ENCODE measurements at places on chromosomes 3 and 15.

GRCh38 chr15:92112711-92113110 is 259.2 kb downstream of the SLCO3A1 start:
- DNase-seq, result no peak

- DNase-seq, result no peak
Measured at GRCh38 chr15:78368651-78369050, 28.5 kb downstream of the CRABP1 start.

- no peak for DNase-seq
Measured at GRCh38 chr15:76208786-76209424, 102.4 kb downstream of the ETFA start.

- no peak for DNase-seq
Measured at GRCh38 chr3:50236484-50237132, 604 bp downstream of the GNAI2 start.

DNA sequence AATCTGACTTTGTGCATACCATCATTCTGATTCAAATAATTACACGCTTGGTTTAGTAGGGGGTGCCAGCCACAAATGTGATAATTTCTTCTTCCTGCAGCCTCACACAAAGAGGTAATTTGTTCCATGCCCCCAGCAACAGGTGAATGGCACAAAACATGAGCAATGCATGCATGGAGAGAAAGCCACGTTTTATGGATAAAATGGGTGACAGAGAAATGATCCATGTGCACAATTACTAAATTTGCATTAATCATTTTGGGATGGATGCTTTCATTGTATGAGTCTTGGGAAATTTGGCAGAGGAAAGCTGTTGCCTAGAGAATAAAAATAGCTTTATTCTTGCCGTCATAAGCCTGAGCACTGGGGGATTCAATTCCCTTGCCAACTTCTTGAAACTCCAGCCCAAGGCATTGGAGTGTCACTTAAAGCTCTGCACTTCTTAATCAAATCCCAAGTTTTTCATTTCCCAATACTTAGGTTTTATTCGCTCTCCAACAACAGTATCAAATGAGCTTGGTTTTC is 411.6 kb downstream of the GBE1 start:
- no peak for DNase-seq

DNA sequence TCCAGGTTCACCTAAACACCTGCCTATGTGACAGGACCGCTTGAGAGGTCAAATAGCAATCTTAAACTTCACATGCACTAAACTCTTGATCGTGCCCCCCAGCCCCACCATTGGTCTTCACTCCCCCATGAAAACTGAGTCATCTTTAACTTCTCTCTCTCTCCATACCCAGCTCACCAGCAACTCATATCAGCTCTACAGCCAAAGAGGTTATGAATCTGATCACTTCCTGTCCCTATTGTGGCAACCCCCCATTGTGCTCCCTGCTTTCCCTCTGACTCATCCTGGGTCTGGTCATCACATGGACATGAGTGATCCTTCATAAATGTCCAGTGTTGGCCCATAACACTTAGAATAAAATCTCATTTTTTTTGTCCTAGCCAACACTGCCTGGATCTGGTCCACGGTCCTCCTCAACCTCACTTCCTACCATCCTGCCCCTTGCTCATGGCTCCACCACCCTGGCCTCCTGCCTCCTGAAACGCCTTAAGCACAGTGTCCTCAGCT is 103.4 kb upstream of the HACD2 start:
- no peak for DNase-seq

GRCh38 chr3:99637016-99637367 is 1.4 kb upstream of the COL8A1 start:
- DNase-seq, result peak; percentile 64

- DNase-seq, result no peak
Measured at GRCh38 chr15:23606226-23606625, 40.8 kb downstream of the MKRN3 start.

DNA sequence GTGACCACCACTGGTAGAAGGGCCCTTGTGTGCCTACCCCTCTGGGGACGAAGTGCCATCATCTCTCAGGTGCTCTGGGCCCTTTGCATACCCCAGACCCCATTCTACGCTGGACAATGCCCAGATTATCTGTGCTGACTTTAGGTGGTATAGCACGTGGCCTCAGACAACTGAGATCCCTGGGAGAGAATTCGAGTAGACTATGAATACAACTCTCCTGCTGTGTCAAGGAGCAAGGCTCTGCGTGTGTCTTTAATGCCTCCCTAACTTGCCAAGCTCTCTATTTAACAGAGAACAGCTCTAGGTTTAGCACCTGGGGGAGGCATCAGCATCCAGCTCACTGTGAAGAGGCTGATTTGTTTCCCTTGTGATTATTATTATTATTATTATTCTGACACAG is 29.1 kb downstream of the FAM3D start:
- no peak for DNase-seq

DNA sequence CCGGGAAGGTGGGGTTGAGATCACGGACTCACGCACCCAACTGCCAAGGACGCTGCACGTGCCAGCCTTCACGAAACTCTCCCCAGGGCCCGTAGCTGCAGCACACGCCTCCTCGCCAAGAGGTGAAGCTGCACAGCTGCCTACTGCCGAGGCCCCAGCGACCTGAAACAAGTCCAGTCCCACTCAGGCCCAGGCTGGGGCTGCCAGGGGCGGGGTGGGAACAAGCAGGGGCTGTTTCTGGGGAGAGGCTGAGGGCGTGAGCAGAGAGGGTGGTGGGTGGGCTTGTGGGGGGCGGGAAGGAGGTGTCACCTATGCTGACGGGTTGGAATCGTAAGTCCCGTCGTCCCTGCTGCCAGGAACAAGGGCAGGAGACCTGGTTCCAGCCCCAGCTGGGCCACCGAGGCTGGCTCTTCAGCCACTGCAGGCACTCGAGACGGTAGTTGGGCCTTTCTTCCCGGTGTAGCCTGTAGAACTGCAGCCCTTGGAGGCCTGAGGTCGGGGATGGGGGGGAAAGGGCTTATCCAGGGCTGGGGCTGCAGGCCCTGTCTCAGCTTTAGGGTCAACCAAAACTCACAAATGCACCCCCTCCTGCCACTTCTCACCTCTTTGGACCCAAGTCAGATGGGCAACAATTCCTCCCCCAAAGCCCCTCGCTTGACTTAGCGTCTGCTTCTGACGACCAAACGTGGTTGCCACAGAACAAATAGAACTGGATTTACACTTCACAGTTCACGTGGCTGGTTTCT is 44.4 kb downstream of the MUC20 start:
- DNase-seq, result no peak

DNA sequence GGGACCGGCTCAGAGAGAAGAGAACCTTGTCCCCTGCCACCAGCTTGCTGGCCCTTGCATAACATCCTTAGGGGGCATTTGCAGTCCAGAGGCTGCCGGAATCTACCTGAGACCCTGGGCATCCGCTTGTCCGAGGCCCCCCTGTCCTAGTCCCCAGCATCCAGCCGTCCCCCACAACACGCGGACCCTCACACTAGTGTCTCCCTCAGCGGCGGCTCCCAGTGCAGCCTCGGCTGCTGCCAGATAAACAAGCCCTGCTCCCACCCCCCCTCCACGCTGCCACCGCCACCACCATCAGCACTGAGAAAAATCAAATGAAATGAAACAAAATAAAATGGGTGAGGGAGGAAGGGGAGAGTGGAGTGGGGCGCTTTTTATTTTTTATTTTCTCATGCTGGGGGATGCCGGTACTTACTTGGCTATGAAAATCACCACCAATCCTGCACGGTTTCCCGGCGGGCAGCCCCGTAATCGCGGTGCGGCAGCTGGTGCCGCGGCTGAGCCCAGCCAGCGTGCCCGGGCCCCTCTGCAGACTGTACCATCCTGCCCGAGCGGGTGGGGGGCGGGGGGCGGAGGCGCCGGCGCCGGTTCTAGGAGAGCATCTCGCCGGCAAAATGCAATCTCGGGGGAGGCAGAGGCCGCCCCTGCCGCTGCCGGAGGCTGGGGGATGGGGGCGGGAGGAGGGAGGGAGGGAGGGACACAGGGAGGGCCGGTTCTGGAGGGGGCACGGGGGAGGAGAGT is at the start of gene ATP2B2:
Gene ATP2B2 (minus strand): TSS at position 537 of the 741 bp plus-strand sequence. CDS start 56,043 bp downstream, outside the sequence.
- peak; percentile 21 for DNase-seq

DNA sequence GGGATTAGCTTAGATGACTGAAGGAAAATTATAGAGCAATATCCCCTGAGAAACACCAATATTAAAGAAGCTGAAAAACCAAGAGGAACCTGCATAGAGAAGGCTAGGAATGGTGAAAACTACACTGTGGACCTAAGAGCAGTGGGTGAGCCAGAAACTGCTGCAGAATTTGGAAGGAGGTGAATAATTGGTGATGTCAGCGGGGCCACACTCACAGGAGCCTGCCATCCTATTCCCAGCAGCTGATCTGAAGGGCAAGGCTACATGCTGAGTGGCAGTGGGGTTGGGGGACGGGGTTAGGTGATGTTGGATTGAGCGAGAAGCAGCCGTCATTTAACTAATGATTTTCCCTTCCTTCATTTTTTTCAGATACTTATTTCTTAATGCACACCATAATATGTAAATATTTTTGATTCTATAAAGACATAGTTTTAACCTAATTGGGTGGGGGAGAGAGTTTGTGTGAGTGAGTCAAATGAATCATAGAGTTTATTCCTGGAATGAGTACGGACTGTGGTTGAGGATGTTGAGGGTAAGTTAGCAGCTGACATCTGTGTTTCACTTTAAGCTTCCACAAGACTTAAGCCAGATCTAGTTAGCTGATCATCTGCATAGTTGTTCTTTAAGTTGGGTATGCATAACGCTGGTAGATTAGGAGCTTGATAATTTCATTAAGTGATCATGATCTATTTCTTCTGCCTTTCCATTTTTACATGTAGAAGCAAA is 222.8 kb downstream of the PTPRG start:
- DNase-seq, result no peak

DNA sequence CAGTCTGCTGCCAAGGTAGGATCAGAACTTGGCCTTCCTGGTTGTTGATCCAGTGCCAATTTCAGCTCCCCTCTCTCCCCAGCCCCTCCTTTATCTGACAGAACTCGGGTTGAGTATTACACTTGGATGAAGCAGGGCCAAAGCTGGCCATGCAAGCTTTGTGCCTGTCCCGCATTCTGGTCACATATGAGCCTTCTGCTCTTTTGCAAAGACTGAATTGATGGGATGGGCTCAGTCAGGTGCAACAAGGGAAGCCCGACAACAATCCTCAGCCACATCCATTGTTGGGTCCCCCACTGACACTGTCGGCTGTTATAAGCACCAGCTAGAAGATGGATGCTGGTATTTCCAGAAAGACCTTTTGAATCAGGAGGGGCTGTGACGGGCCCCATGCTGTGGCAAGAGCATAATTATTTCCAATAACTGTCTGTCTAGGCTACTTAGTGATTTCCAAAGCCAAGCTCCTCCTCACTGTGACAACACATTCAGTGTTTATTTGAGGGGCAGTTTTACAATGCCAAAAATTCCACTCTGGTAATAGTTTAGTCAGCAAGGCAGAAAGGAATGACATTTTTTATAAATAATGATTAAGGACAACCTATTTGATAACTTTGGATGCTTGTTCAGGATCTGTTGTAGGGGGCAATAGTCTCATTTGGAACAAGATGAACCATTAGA is 146.8 kb upstream of the FRMD4B start:
- no peak for DNase-seq

GRCh38 chr15:29124581-29125381 is 144.8 kb downstream of the NSMCE3 start:
- peak; percentile 62 for DNase-seq

GRCh38 chr3:154040283-154040682 is 80.9 kb upstream of the ARHGEF26 start:
- no peak for DNase-seq

DNA sequence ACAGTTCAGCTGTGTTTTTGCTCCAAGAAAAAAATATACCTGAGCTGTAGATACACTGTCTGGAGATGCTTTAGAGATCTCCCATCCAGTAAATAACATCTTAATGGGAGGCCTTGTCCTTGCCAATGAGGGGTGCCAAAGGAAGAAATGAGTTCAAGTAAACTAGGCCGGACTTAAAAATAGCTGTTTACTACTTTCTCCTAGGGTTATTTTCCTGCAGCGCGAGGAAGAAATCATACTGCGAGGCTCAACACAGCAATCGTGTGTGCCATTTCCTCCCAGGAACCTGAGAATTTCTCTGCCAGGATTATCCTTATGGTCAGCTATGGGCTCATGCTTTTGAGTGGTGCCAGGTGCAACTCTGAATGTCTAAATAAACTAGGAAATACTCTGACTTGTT is 71.9 kb downstream of the CMTM8 start:
- no peak for DNase-seq

GRCh38 chr3:170330366-170330765 is 27.1 kb upstream of the SKIL start:
- peak; percentile 76 for DNase-seq

Data from mesendoderm (in vitro differentiated cells).